SW480 (cell line): ENCODE measurements at places on chromosomes 6 and 20.

GRCh38 chr20:22692119-22692475 lies 107.7 kb upstream of the FOXA2 start:
- no peak for DNase-seq

- no peak for DNase-seq
Measured at GRCh38 chr20:9062066-9062465, 6.8 kb upstream of the PLCB4 start.

DNA sequence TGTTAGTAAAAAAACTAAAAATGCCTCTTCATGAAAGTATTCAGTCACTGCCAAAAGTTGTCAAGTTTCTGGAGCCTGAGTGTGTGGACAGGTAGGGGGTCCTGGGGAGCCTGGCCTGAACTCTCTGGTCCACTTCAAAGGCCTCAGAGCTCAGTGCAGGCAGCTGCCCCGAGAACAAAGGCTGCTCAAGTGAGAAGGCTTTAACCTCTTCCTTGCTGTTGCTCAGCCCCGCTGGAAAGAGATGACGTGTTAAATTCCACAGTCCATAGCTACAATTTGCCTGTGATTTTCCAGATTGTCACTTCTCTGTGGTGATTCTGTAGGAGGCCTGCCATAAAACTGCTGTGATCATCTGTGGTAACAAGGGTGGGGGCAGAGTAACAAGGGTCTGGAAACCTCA lies 96.9 kb downstream of the FAM120B start:
- no peak for DNase-seq

DNA sequence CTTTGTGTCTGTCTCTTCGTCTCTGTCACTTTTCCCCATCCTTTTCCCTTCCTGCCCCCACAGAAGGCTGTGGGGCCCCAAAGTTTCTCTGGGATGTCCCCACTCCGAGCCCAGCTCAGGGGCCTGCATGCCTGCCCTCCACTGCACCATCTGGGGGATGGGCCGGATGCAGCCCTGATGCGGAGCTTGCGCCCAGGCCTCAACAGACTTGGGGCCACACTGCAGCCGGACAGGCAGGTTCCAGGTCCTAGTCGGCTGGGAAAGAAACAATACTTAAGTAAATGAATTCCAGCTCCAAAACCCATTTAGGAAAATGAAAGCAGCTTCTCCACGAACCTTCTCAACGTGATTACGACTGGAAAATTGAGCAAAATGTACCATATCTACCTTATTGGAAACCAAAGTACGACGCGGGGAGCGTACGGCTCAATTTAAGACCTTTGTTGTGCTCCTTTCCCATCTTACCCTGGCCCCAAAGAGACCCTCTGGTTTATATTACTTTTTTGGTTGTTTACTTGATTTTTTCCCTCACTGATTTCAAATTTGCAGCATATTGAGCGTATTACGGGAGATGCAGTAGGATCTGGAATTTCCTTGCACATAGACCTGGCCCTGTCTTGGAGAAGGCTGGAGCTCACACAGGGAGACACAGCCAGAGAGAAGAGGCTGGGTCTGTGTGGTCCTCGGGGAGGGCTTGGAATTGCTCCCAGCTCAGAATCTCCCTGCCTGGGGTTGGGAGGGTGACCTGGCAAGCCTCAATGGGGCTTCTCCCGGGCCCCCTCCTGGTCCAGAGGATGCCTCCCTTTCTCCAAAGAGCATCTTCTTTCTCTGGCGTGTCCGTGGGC lies 8.0 kb downstream of the FOXC1 start:
- no peak for DNase-seq

DNA sequence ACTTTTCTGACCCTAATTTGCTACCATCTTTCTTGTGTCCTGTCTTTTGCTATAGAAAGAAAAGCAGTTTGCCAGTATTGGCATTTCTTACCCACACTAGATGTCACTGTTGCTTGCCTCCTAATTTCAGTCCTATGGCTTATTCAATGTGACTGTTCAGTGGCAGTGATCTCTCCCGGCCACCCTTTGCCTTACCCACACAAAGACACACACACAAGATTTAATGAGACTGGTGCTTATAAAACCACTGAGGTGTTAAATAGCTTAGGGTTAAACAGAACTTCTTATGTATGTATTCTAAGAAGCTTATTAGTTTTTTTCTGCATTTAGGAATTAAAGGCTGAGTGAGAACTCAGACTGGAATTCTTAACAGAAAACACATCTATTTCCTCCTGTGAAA lies 233.6 kb upstream of the ASCC3 start:
- peak; percentile 44 for DNase-seq

GRCh38 chr20:20603339-20603990 lies 109.0 kb downstream of the RALGAPA2 start:
- DNase-seq, result no peak

DNA sequence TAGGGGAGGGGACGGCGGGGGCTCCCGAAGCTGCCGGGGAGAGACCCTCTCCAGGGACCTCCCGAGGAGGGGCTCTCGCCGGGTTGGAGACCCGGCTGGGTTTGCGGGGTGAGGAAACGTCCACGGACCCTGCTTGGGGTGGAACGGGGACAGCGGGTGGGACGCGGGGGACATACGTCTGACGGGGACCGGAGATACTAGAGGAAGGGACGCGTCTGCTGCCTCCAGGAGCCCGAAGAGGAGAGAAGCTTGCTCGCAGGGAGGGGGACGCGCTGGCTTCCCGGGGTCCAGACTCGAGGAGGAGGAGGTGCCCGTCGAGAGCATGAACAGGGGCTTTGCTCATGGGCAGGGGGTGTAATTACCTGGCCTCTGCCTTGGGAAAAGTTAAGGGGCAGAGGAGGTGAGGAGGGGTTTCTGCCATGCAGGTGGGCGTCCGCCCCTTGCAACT lies 593 bp downstream of the DNMT3B start:
- no peak for DNase-seq

DNA sequence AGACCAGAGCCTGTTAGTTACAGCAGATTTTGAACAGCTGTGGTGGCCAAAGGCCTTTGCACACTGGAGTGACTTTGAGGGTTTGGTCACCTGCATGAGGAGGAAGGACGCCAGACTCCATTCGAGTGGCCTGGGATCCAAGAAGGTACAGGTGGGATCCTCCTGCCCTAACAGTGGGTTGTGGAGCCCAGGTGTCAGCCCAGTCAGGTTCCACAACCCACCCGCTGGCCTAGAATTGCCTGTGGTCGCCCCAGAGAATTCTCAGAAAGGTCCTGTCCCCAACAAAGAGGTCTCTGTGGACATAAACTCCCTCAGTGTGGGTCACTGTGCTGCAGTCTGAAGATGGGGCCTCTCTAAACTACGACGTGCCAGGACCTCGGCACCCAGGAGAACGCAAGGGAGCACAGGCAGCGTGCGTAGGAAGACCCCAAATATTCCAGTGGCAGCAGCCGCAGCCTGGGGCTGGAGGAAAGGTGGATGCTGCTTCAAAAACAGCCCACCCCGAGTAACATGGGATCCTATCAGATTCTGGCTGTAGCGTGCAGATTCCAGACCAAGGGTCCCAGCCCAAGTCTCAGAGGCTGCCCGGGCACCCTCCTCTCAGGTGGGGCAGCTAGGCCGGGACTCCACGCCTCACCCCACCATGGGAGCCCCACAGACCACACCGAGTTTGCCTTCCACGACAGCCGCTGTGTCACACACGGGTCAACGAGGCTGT lies 16.0 kb downstream of the ACSS1 start:
- DNase-seq, result no peak

DNA sequence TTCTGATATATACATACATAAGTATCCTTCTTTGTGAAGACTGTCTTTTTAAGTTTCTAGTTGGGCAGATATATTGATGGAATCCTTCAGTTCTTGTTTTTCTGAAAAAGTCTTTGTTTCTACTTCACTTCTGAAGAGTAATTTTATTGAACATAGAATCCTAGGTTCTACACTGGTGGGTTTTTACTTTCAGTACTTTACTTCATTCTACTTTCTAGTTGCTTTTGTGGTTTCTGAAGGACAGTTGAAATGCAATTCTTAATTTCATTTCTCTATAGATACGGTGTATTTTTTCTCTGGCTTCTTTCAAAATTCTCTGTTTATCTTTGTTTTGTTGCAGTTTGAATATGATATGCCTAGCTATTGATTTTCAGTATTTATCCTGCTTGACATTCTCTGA lies 105.3 kb downstream of the HMGCLL1 start:
- DNase-seq, result no peak

- no peak for DNase-seq
Measured at GRCh38 chr6:134247844-134248580, 69.9 kb downstream of the SGK1 start.

DNA sequence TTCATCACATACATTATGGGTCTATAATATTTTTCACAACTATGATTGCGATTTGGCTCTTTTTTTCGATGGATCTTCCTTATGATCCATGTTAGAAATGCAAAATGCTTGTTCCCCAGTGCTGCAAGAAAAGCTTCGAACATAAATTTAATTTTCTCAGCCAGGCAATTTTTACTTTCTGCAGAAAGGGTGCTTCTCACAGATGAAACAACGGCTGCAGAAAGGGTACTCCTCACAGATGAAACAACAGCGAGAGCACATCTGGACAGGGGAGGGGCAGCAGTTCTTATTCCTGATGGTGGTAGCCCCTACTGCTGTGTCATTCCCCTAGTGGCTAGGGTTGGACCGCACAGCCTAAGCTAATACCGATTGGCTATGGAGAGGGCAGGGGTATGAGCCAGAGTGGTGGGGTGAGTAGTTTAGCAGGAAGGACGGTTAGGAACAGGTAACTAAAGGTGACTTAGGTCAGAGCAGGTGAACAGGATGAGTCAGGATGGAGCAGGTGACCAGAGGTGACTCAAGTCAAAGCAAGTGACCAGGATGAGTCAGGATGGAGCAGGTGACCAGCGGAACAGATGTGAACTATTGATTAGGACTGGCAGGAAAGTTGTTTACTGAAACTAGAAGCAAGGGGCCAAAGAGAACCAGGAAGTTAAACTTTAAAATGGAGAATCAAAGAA lies 13.4 kb upstream of the TREML4 start:
- peak; percentile 25 for DNase-seq

DNA sequence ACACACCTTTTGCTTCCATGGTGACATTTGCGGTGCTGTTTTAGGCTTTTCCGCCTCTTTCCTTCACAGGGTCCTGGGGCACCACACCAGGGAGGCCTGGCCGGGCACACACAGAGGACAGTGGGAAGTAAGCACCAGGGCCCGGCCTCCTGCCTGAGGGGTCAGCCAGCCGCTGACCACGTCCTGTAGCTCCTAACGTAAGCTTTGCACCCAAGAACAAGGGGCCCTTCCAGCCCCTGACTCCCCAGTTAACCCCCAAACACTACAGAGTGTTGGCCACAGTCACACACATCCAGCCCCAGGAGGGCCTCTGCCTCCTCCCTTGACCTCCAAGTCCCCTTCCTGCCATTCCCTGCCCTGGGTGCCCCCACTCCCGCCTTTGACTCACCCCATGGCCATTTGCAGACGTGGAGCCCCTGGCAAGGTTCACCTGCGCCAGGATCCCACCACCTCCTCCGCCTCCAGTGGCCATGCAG lies 54.7 kb downstream of the YTHDF1 start:
- DNase-seq, result no peak

- DNase-seq, result peak; percentile 18
Measured at GRCh38 chr6:156427345-156427744, 349.8 kb upstream of the ARID1B start.

- no peak for DNase-seq
Measured at GRCh38 chr6:40788661-40789655, 201.8 kb upstream of the LRFN2 start.

GRCh38 chr20:8744228-8744844 lies 324.6 kb upstream of the PLCB4 start:
- DNase-seq, result no peak

DNA sequence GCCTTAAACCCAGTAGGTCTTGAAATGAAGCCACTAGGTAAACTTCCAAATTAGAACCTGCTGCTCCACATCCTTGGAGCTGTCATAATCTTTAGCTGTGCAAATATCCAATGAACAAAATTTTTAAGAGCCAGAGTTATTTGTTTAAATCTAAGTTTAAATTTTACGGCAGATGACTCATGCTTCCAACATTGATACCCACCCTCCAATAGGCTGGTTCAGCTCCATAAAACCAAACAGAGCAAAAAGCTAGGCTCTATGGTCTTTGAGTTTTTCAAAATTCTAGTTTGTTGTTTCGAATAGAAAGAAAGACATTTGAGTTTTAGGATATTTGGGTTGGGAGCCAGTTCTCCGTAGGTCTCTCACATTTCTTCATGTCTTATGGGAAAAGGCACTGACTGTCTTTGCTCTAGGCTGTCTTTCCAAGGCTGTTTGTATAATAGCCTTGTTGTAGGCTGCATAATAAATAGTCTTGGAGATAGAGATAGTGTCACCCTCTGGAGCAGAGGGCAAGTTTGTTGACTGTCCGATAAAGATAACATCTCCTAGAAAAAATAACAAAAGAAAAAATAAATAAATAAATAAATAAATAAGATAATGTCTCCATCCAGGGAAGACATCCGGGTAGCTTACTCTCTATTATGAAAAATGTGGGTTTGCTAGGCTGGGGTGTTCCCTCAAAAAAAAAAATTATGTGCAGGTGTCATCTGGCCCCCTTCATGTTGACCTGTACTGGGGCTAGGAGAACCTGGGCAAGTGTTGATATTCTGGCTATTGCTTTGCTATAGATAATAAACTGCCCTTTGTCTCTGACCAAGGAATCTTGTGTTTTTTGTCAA lies 36.5 kb downstream of the SLC2A12 start:
- DNase-seq, result no peak

GRCh38 chr6:156777577-156778453 lies 637 bp downstream of the ARID1B start:
- peak; percentile 46 for DNase-seq

DNA sequence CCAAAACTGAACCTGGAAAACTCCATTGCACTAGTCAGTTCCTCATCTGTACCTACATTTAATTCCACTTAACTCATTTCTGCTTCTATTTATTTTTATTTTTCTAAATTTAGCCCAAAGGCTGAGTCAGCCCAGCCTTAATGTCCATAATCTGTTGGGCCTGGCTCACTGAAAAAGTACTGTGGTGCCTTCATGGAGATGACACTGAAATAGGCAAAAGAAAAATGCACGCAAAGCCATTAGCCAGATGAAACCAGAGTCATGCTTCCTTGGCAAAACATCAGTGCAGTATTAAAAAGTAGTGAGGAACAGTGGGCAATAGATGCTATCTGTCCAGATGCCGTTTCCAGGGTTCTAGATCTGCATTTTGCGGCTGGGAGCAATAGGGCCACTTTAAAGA lies 14.7 kb upstream of the PLCB4 start:
- no peak for DNase-seq

GRCh38 chr6:30769088-30769852 lies 24.9 kb upstream of the IER3 start:
- DNase-seq, result peak; percentile 98

- no peak for DNase-seq
Measured at GRCh38 chr6:162539321-162539720, 188.2 kb downstream of the PRKN start.

DNA sequence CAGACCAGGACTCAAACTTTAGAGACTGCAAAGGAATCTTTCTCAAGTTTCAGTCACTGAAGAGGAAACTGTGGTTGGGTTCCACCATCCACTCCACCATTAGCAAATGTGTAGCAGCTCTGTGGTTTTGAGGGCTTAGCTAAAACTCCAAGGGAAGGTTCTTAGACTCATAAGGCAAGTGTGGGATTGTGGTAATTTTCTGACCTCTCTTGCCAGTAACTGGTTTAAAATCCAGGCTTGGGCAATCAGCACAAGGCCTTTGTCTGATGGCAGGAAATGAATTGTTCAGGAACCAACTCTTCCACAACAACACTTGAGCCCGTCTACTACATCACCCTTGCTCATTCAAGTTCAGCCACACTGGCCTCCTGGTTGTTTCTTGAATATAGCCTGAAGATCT lies 68.6 kb upstream of the FBXL4 start:
- DNase-seq, result no peak

GRCh38 chr6:14896475-14896874 lies 349.4 kb upstream of the JARID2 start:
- no peak for DNase-seq
